ENCODE measurements at places on chromosomes 12 and 14.

GRCh38 chr14:65581799-65582198 is 169.3 kb downstream of the FUT8 start:
- no peak for DNase-seq

DNA sequence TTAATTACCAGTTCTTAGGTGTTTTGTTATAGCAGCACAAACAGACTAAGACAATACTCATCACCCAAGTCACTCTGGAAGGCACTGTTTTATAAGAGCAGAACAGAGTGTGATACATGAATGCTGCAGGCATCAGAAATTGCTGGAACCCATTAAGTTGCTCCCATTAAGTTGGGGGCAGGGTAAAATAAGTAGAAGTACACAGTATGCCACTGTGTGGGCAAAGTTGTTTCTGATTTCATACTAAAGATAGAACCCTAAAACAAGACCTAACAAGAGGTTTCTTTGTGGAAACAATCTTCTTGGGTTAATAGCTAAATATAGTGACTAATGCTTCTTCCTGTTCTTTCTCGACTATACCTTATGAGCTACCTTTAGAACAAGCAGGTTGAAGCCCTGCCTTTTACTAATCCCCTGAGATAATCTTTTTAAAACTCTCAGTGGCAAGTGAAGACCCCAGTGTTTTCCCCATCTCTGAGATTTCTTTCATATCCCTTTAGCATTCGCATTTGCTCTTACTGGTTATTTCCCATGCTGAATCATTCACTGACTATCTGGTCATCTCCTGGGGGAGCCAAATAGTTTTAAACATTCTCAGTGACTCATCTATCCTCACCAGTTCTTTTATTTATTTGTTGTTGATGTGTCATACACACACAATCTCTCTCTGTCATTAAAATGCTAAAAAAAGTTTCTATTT is 52.3 kb downstream of the SOCS2 start:
- DNase-seq = no peak

DNA sequence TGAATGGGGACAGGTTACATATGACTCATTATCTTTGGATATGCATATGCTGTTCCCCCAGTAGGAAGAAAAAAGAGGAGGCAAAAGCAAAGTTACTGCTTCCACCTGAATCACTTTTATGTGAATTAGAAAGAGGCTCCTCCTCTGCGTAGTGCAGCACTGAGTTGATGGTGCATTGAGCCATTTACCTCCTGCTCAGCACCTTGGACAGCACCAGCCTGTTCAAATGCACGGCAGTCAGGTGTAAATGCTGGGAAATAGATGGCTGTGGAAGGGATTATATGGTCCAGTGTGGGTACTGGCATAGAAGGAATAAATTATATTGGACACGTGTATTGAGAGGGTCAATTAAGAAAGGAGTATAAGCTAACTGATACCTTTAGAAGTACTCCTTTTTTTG is 541.9 kb upstream of the SEL1L start:
- no peak for DNase-seq

- peak; percentile 73 for DNase-seq
These were observed at the start of gene SYNE3 for GRCh38 chr14:95516554-95517181. Gene SYNE3 (minus strand): TSS chr14:95516650. CDS start chr14:95475821, 40,829 bp downstream.

DNA sequence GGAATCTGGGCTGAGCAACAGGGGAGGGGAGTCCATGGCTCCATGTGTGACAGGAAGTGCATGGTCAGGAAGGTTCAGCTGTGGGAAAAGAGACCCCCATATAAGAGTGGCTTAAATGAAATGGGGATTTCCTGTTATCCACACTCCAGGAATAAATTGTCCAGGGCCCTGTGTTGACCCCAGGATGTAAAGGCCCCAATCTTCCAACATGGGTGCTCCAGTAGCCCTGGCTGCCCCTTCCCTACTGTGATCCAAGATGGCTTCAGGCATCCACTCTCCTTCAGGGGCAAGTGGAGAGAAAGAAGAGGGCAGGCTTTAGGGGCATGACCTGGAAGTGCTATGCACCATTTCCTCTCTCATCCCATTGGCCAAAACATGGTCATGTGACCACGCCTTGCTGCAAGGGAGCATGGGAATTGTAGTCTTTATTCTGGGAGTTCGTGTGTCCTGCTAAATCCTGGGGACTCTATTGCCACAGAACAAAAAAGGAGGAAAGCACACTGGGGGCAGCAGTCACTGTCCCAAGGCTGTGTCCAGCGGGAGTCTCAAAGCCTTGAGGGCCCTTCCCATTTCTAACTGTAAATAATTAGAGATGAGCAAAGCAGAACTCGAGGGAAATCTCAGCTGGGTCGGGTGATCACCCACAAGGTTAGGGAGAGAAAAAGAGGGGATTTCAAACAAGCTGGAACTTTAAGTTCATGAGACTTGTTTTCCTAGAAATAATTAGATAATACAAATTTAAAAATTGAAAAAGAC is 289.2 kb downstream of the ADGRD1 start:
- peak; percentile 50 for DNase-seq

GRCh38 chr12:104354868-104355570 is 51.5 kb downstream of the EID3 start:
- no peak for DNase-seq

DNA sequence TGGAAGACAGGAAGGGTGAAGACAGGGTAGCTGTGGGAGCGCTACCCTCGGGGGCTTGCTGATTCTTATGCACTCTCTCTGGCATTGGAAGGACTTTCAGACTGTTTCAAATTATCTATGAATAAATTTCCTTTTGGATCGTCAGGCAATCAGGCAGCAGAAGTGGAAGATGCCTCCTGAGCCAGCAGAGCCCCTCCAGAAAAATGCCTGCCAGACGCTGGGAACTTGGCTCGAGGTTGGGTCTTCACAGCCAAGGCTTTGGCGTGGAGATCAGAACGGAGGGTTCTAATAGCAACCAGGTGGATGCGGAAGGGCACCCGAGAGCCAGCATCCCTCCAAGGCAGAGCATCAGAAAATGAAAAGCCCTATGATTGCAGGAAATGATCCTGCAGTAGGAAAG is 119.2 kb upstream of the RFLNA start:
- no peak for DNase-seq

DNA sequence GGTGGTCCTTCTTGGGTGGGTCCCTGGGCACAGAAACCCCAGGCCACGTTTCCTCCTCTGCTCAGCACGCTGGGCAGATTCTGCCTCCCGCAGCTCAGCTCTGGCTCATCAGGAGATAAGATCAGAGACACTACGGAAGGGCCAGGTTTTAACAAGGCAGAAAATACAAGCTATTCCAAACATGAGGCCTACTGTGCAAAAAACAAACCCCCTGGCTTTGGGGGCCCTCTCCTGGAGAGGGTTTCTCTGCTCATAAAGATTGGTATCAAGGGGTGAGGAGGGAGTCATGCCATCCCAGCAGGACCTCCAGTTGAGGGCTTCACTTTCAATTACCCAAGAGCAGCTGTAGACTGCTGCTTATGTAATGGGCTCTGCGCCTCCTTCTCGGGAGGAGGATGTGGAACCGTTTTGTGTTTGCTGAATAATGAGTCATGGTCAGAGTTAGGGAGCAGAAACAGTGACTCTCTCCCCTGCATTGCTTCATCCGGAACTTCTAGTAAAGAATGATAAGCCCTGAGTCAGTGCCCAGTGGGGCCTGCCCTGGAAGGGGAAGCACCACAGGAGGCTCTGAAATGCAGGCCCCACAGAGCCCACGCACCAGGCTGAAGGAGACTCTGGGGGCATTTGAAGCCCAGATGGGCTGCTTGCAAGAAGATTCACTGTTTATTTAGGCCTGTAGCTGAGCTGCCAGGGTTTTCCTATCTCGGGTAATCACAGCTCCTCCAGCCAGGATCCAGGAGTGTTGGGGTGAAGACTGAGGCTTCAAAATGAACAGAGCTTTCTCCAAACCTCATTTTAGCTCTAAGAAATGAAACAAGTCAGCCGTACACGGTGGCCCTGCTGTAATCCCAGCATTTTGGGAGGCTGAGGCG is 79.3 kb downstream of the SSPN start:
- DNase-seq = peak; percentile 80

GRCh38 chr12:65387396-65387795 is 108.9 kb downstream of the MSRB3 start:
- no peak for DNase-seq

GRCh38 chr12:55019784-55020183 is at the start of gene NEUROD4:
Gene NEUROD4 (plus strand): TSS chr12:55019974. CDS start chr12:55026440, 6,466 bp downstream.
- peak; percentile 9 for DNase-seq

DNA sequence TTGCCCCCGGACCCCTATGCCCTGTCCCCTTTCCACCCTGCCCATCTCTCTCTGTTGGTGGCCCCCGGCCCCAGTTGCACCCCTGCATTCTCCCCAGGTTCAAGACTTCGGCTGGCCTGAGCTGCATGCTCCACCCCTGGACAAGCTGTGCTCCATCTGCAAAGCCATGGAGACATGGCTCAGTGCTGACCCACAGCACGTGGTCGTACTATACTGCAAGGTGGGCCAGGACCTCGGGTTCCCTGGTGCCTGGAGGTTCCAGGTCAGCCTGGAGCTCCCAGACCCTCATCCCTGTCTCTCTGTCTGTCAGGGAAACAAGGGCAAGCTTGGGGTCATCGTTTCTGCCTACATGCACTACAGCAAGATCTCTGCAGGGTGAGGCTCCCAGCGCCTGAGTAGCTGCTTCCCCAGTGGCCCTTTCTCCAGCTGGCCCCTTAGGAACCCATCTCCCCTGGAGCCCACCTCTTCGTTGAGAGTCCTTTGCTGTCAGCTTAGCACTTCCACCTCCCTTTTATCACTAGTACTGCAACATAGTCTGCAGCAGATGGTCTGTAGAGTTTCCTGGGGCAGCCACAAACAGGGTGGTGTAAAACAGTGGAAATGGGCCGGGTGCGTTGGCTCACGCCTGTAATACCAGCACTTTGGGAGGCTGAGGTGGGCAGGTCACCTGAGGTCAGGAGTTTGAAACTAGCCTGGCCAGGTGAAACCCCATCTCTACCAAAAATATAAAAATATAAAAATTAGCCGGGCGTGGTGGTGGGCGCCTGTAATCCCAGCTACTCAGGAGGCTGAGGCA is 5.8 kb downstream of the TNS2 start:
- no peak for DNase-seq

GRCh38 chr12:115413626-115414025 is 729.7 kb upstream of the TBX3 start:
- DNase-seq = no peak

- no peak for DNase-seq
These were observed 423.7 kb downstream of the LRIG3 start for GRCh38 chr12:58496411-58497190.

DNA sequence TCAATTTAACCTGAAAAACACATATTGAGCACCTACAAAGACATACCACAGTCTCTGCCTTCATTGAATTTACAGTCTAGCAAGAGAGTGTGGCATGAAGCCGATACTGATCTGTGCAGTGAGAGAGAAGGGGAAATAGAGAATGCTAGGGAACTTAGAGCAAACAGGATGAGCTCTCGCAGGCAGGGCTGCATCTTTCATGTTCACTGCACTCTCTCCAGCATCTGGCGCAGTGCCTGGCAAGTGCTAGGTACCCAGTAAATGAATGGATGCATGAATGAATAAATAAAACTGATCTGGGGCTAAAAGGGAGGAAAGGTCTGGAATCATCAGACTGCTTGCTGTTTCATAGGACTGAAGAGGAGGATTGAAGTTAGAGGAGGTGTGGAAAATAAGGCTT is 256.5 kb upstream of the NPAS3 start:
- DNase-seq = no peak

GRCh38 chr12:29286081-29286790 is 94.7 kb downstream of the ERGIC2 start:
- DNase-seq = no peak

- no peak for DNase-seq
These were observed 269.5 kb downstream of the FBXL14 start for GRCh38 chr12:1324910-1325309.

DNA sequence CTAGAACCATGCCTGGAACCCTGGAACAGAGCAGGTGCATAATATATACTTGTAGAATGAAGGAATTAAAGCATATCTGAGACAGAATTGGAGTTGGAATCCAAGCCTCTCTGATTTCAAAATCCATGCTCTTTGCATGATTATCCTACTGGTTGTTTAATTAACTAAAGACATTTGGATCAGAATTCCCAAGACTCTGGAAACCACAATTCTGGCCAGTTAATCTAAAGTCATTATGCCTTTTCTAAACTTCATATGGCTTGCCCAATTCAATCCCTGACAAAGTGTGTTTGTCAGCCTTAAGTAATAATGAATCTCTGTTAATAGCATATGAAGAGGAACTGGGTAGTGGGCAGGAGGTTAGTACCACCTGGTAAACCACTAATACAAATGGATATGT is 422.6 kb downstream of the ATP23 start:
- DNase-seq = no peak

DNA sequence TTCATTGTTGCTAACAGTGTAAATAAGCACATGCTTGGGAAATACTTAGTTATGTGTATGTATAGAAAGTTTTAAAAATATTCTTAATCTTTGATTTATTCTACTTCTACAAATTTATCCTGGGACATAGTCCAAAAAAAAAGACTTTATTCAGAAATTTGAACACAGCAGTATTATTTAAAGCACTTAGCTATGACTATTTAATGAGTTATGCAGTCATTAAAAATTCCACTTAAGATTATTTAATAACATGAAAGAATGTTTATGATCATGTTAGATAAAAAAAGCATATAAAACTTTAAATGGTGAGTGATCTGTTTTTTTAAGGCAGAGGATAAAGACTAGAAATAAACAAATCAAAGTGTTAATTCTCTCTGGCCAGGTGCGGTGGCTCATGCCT is 78.3 kb downstream of the BAZ1A start:
- no peak for DNase-seq

GRCh38 chr14:74519316-74520074 is 25.9 kb downstream of the ISCA2 start:
- DNase-seq = no peak

DNA sequence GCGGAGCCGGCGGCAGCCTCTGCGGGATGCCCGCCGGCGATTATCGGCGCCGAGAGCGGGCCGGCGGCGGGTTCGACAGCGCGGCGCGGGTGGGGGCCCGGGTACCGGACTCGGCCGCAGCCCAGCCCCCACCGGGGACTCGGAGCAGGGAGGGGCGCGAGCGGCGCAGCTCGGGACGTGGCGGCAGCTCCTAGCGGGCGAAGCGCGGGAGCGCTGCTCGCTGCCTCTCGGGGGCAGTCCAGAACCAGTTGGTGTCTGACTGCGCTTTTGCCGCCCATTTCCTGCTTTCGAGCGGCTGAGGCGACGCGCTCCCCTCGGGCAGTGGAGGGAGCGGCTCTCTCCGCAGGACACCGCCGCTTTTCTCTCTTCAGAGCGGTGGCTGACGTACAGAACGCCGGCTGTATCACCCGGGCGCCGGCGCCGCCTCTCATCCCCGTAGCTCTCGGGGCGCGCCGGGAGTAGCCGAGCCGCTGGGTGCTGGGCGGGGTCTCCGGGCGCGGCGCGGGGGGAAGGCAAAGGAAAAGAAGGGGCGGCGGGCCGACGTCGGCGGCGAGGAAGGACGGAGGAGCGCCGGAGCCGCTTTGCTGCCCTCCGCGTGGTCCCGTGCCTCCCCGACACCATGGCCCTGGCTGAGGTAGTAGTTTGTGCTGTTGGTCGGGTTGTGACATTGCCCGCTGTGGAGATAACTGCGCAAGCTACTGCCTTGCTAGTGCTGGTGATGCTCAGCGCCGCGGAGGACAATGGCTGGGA is 136.6 kb downstream of the MON2 start:
- DNase-seq = peak; percentile 86

DNA sequence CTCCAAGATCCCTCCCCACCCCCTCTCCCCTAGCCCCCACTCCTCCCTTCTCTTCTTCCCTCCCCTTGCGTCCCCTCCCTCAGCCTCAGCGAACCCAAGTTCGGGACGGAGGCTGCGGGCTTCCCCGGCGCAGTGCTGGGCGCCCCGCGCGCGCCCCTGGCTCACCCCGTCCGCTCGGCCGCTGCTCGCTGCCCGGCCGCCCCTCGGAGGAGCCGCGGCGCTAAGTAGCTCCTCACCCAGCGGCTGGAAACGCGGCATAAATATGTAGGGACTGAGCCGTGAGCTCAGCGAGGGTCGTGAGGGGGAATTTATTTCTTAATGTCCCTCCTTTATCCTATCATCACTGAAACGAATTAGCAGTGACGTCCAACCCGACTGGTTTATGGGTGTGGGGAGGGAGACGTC is at the start of gene NOS1:
Gene NOS1 (minus strand): TSS at position 280 of the 405 bp plus-strand sequence. CDS start 30,557 bp downstream, outside the sequence.
- DNase-seq = no peak

All from activated T-cell treated with anti-CD3 and anti-CD28 coated beads, Interleukin-2, amount 50 U/mL, for 72 hours (primary cell).